ENCODE measurements at places on chromosomes 5 and 9.

- DNase-seq: no peak
These were observed 58.0 kb upstream of the COL15A1 start for GRCh38 chr9:98885575-98886295.

GRCh38 chr5:167688341-167689130 lies 602.9 kb upstream of the WWC1 start:
- no peak for DNase-seq

DNA sequence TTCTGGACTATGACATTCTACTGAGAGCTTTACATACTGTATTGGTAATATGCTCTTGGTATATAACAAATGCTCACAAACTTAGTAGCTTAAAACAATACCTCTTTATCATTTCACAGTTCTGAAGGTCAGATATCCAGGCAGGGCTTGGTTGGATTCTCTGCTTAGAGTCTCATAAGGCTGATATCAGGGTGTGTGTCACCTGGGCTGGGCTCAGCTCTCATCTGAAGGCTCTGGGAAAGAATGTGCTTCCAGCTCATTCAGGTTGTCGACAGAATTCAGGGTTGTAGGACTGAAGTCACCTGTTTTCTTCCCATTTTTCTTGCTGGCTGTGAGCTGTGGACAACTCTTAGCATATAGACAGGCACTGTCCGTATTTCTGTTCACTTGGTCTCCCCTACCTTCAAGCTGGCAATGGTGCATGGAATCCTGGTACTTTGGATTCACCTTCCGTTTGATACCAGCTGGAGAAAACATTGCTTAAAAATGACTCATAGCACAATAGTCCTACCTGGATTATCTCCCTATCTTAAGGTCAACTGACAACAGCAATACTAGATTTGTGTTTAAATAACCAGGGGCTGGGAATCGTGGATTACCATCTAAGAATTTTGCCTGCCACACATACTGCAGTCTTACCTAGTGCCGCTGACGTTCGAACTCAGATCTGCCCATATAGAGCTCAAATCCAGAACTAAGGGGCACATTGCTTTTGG lies 69.2 kb downstream of the RCL1 start:
- DNase-seq: no peak

DNA sequence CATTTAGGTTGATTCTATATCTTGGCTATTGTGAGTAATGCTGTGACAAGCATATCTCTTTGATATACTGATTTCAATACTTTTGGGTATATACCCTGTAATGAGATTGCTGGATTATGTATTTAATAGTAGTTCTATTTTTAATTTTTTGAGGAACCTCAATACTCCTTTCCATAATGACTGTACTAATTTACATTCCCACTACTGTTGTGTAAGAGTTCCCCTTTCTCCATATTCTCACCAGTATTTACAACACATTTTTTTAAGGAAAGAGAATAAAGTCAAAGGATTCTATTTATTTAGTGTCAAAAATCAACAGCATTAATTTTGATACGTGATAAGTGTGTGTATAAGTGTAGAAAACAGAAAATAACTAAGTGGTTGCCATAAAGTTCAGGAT lies 356.4 kb upstream of the EDIL3 start:
- DNase-seq: no peak

DNA sequence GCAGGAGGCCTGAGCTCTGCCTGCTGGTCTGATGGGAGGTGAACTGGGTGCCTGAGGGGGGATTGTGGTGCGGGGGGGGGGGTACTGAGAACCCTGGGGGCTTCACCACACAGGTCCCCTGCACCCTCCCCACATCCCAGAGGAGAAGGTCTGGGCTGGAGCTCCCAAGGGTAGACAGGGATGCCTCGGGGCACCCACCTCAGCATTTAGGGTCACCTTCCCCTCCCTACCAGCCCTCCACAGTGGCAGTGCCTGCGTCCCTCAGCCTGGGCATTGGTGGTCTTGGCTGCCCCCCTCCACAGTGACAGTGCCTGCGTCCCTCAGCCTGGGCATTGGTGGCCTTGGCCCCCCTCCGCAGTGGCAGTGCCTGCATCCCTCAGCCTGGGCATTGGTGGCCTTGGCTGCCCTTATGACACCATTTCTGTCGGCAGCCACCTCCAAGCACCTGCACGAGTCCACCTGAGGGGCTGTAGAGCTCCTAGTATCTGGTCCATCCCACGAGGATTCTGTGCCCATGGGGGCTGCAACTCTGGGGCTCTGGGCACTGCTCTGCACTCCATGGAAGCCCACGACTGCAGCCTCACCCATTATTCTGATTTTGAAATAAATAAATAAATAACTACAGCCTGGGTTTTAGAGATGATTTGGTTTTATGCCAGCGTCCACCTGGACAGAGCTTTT lies 21.5 kb downstream of the NKD2 start:
- DNase-seq: no peak

DNA sequence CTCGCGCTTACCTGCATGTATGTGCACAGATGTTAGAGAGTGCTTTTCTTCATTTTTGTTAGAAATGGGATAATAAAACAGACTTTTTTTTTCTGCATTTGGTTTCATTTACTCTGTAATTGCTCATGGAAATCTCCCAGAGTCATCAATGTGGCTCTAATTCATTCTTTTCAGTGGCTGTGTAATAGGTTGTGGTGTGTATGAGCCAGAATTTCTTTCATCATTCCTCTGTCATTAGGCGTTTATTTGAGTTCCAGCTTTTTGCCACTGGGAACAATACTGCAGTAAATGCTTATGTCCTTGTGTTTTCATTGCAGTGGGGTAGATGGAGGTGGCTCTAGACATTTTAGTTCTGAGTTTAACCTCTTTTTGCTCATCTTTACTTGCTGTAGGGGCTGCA lies 118.9 kb downstream of the NXNL2 start:
- DNase-seq: no peak

All from thoracic aorta (tissue), 2 donors.